NCI-H1105 (cell line): ENCODE measurements at places on chromosomes 13 and 19.

DNA sequence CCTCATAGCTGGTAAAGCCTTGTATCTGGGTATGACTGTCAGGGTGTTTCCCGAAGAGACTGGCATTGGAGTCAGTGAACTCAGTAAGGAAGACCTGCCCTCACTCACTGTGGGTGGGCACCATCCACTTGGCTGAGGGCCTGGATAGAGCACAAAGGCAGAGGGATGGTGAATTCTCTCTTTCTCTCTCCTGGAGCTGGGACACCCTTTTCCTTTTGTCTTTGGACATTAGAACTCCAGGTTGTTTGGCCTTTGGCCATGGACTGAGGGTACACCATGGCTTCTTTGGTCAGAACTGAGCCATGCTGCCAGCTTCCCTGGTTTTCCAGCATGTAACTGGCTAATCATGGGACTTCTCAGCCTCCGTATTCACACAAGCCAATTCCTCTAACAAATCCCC, 4.6 kb upstream of the CEACAM1 start:
- no peak for DNase-seq

DNA sequence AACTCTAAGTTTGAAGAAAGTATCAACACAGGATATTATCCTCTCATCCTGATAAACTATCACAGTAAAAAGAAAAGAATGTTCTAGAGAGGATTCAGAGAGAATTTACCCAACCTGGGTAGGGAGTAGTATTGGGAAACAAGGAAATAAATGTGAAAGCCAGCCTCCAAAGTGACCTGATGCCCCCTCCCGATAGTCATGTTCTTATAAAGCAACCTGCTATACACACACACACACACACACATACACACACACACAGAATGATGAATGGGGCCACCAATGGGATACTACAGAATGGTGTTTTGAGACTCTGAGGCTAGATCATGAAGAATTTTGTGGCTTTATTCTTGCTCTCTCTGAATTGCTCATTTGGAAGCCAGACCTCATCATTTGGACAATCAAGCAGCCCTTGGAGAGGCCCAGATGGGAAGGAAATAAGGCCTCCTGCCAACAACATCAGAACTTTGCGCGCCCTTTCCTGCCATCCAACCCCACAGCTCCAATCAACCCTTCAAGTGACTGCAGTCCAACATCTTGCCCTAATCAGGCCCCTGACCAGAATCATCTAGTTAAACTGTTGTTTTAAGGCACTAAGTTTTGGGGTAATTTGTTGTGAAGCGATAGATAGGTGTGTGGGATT, 807.9 kb upstream of the ARGLU1 start:
- DNase-seq: no peak

- DNase-seq: no peak
Observed at GRCh38 chr13:66933994-66934393, 296.1 kb downstream of the PCDH9 start.

GRCh38 chr13:46914341-46914740, 17.5 kb upstream of the HTR2A start:
- no peak for DNase-seq

DNA sequence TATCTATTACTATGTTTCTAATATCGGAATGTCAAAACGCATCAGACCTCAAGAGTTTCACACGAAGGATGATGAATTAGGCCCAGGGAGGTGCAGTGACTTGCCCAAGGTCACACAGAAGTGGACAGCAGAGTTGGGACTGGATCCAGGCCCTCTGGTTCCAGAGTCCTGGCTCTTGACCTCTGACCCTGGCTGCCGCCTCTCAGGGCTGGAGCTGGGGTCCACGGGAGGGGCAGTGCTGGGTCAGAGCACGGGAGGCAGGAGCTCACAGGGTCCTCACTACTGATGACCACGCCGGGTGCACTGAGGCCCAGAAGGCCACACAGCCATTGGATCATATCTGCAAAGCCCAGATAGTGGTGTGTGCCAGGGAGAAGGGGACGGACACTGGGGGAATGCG, 9.2 kb upstream of the ASPDH start:
- DNase-seq: no peak

DNA sequence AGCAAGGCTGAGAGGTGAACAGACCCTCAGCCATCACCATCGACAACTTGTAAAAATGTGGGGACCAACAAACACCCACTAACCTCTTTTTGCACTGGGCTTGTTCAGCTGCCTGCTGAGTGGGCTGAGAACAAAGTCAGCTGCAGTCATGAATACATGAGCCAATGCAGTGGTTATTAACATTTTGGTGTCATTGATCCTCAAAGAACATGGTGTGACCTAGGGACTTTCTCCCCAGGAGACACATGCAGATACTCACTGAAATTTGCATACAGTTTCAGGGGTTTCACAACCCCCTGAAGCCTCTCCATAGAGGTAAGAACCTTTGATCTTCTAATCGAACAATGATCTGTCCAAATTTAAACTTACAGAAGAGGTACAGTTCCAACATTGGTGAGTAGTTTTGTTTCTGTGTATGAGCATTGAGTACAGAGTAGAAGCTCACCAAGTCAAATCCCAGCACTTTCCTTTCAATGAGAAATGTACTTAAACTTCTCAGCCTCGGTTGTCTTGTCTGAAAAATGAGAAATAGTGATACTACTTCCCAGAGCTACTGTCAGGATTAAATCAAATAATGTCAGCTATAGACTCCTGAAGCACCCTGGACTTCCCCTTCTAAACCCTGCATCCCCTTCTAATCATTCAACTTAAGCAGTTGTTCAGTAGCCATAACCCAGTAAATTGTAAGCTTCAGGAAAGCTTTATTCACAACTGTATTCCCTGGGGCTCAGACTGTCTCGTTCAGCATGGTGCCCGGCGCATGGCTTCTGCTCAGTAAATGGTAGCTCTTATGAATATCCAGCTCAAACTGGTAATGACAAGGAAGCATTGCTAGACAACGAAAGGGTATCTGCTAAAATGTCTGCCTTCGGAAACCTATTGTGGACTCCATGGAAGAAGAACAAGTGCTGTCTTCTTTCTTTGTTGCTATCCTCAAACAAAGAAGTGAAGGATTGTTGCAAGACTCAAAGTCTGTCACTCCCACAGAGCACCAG, 148.7 kb downstream of the FOXO1 start:
- no peak for DNase-seq

DNA sequence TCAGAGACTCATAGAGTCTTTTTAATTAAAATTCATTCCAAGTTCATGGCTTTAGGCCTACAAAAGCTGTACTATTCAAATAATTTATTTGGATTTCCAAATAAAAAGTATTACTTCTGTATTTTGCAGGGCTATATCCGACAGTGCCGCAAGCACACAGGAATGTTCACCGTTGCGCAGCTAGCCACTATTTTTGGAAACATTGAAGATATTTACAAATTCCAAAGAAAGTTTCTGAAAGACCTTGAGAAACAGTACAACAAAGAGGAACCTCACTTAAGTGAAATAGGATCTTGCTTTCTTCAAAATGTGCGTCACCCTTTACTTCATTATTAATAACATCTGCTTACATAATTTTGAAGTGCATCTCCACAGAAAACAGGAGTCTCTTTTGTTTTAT, 20.5 kb upstream of the C1QTNF9 start:
- DNase-seq: no peak

GRCh38 chr19:27736225-27736624, 1476.7 kb downstream of the UQCRFS1 start:
- no peak for DNase-seq

- no peak for DNase-seq
Observed at GRCh38 chr13:43981512-43982301, 102.0 kb downstream of the LACC1 start.

DNA sequence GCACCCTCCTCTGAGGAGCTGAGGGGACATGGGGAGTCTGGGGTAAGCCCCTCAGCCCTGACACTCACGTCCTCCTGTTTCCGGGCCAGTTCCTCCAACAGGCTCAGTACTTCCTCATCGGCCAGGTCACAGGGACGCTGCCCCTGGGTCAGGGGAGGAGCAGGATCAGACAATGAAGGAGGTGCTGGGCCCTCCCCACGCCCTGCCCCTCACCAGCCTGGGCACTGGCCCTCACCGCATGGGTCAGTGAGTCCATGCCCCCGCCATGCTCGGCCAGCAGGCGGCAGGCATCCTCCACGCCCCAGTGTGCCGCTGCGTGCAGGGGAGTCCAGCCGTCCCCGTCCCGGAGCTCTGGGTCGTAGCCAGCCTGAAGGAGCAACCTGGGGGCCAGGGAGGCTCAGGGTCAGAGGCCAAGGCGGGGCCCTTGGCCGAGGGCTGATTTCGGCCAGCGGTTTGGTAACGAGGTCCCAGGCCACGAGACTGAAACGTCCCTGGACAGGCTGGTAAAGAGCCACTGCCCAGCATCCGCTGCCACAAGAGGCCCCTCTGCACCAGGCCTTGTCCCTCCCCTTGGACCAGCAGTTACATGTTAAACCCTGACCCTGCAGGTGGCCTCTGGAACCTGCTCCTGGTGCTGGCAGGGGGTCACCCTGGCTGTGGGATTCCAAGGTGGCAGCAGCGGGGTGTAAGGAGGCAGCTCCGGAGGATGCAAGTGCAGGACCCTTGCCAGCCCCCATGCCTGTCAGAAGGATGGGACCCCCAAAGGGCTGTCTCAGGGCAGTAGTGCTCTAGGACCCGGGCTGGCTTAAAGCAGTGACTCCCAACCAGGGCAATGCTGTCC, 18.5 kb downstream of the PPP1R12C start:
- DNase-seq: no peak

- DNase-seq: no peak
Observed at GRCh38 chr13:29905845-29906244, 55.4 kb upstream of the UBL3 start.

DNA sequence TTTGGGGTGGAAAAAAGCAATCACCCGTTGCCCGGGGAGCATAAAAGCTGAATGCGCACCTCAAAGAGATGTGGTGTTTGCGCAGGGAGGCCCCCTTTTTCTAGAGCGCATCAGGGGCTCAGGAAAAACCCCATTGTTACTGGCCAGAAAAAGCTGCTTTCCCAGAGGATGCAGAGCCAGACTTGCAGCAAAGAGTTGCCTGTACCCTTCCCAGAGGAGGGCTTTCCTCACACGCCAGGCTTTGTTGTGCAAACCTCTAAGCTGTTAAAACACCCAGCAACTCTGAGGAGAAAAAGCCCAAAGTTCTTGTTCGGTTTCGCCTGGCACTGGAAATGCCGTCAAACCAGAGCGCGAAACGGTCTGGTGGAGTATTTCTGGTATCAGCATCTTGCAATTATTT, 29.3 kb downstream of the GSX1 start:
- no peak for DNase-seq

- DNase-seq: no peak
Observed at GRCh38 chr13:49627831-49628652, at the start of gene ARL11. ARL11 (plus strand) TSS chr13:49628507; CDS start chr13:49630448, 1,941 bp downstream.

- no peak for DNase-seq
Observed at GRCh38 chr19:55488986-55489710, 912 bp downstream of the SSC5D start.

DNA sequence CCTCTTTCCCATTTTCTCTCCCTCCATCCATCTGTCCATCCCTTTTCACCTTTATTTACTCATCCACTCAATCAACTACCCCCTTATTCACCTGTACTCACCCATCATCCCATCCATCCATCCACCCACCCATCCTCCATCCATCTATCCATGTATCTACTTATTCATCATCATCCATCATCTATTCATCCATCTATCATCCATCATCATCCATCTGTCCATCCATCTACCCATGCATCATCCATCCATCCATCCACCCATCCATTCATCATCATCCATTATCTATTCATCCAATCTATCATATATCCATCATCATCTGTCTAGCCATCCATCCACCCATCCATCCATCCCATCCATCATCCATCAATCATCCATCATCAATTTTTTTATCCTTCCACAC, 48.3 kb upstream of the ZNF536 start:
- no peak for DNase-seq

DNA sequence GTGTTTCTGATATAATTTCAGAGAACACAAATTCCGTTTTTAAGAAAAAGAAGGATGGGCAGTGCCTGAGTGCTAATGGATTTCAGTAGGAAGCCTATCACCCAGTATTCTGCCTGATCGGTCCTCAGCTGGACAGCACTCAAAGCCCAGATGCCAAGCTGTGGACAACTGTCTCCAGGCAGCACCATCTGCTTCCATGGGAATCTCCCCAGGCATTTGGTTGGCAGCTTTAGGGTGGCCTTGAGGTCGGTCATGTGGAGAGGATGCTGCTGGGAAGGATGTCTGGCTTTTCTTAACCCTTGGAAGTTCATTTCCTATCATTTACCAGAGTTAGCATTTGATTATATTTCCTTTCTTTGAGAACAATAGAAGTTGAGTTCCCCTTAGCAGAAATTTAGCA, 311.7 kb downstream of the TBC1D4 start:
- DNase-seq: no peak

DNA sequence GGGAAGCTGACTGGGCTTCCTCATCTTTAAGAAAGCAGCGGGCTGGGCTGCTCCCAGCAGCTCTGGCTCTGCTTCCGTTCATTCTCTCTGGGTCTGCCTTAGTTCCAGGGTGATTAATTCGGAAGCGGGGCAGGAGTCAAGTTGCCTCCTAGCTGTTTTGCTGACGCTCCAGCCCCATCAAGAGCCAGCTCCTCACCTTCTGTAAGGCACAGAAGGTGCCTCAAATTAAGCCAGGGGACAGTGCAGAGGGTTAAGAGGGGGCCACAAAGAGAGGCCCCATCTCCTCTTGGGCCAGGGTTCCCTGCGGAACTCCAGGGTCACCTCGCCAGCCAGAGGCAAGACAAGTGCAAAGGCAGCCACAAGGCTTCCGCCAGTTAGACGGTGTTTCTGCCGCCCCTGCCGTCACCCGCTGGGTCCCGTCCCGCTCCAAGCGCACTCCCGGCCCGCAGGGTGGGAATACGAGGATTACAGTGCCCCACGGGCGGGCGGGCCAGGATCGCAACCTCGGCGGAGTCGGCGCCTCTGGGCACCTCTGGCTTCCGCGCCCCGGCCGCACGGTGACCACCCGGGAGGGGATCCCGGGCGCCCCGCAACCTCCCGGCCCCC, 508 bp downstream of the SLC15A1 start:
- DNase-seq: no peak

GRCh38 chr19:46947866-46948265, 71.8 kb upstream of the NPAS1 start:
- DNase-seq: no peak

DNA sequence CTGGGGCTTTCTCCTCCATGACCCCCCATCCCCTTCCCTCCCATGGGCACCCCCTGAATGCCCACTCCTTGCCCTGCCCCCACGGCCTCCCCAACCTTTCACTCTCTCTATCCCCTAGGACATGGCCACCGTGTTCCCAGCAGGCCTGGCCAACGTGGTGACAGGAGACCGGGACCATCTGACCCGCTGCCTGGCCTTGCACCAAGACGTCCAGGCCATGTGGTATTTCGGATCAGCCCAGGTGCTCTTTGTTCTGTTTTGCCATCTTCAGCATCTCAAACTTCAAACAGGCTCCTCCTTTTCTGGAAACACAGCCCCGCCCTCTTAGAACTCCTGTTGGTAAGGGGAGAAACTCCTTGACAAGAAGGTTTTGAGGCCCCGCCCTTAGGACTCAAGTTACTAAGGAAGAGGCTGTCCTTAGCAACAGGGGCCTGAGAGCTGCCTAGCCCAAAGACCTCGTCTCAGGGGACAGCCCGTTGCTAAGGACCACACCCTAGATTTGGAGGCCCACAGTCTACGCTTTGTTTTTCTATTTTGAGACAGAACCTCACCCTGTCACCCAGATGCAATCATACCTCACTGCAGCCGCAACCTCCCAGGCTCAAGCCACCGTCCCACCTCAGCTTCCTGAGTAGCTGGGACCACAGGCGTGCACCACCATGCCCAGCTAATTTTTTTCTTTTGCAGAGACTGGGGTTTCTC, 5.1 kb upstream of the FLT3LG start:
- no peak for DNase-seq
